ENCODE measurements at places on chromosomes 3 and 15. TPM values are rescaled to one million over a fixed set of nuclear protein-coding genes. Genes with fewer than 3 reads are reported as not detected.

GRCh38 chr15:73517566-73517965 lies 74.6 kb downstream of the REC114 start:
- no peak overlapping the region for H3K27ac ChIP-seq
- no peaks in the 10 kb centered on the region for H3K27me3 ChIP-seq
- DNase-seq = no peak
- H3K4me3 ChIP-seq = no peak overlapping the region
- H3K4me1 ChIP-seq = no peaks in the 10 kb centered on the region

- H3K4me1 ChIP-seq = peaks cover 14% of the 10 kb centered on the region
- peak; percentile 49 for DNase-seq
- H3K4me3 ChIP-seq = no peak overlapping the region
- no peaks in the 10 kb centered on the region for H3K27me3 ChIP-seq
- no peaks in the 10 kb centered on the region for H3K36me3 ChIP-seq
These were observed 35.3 kb upstream of the KY start for GRCh38 chr3:134685929-134686802.

GRCh38 chr15:61777689-61778088 lies 282.6 kb downstream of the VPS13C start:
- DNase-seq = no peak
- H3K4me1 ChIP-seq = no peaks in the 10 kb centered on the region
- H3K27ac ChIP-seq = no peak overlapping the region
- H3K36me3 ChIP-seq = no peaks in the 10 kb centered on the region
- no peaks in the 10 kb centered on the region for H3K27me3 ChIP-seq

GRCh38 chr15:39628144-39628508 lies 47.2 kb downstream of the THBS1 start:
- peaks cover 40% of the 10 kb centered on the region for H3K4me1 ChIP-seq
- H3K4me3 ChIP-seq = no peak overlapping the region
- no peaks in the 10 kb centered on the region for H3K27me3 ChIP-seq
- no peaks in the 10 kb centered on the region for H3K36me3 ChIP-seq
- no peak overlapping the region for H3K27ac ChIP-seq
- no peak for DNase-seq

GRCh38 chr3:175029828-175030227 lies 170.7 kb downstream of the NAALADL2 start:
- no peaks in the 10 kb centered on the region for H3K4me1 ChIP-seq
- no peaks in the 10 kb centered on the region for H3K36me3 ChIP-seq
- no peak overlapping the region for H3K27ac ChIP-seq
- H3K4me3 ChIP-seq = no peak overlapping the region
- no peaks in the 10 kb centered on the region for H3K27me3 ChIP-seq

DNA sequence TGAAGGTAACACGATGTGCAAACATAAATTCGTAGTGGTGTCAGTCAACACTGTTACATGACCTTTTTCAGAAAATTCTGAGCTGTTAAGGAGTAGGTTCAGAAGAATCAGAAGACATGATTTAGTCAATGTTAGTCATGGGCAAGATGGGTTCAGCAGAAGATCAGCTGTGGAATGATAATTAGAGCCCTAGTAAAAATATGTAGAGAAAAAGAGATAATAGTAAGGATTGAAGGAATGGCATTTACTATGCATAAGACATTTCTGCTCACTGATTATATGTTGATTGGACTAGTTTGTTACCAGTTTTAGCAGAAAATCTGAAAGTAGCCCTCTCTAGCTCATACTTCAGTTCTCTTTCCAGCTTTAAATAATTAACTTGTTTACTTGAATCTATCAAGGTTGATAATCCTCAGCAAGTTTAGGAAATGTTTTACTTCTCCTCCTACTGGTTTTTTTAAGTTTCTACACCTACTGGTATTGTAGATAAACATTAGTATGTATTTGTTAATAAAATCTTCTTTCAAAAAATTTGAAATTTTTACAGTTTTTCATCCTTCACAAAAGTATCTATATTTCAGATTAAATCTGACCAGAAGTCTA lies 98.6 kb downstream of the ALCAM start:
- H3K27me3 ChIP-seq = no peaks in the 10 kb centered on the region
- no peaks in the 10 kb centered on the region for H3K4me1 ChIP-seq
- no peaks in the 10 kb centered on the region for H3K36me3 ChIP-seq

DNA sequence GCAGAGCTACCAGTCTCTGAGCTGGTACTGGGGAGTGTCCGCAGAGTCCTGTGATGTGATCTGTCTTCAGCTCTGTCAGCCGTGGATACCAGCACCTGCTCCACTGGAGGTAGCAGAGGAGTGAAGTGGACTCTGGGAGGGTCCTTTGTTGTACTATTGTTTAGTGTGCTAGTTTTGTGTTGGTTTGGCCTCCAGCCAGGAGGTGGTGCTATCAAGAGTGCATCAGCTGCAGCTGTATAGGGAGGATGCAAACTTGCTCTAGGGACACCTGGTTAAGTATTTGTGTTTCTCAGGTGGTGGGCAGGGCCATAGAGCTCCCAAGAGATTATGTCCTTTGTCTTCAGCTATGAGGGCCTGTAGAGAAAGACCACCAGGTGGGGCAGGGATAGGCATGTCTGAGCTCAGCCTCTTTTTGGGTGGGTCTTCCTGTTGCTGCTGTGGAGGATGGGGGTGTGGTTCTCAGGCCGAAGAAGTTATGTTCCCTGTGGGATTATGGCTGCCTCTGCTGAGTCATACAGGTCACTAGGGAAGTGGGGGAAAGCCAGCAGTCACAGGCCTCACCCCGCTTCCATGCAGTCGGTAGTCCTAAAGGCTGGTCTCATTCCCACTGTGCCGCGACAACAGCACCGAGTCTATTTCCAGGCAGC lies 443.2 kb upstream of the TBL1XR1 start:
- H3K4me1 ChIP-seq = no peaks in the 10 kb centered on the region
- no peak overlapping the region for H3K27ac ChIP-seq
- no peak overlapping the region for H3K4me3 ChIP-seq

DNA sequence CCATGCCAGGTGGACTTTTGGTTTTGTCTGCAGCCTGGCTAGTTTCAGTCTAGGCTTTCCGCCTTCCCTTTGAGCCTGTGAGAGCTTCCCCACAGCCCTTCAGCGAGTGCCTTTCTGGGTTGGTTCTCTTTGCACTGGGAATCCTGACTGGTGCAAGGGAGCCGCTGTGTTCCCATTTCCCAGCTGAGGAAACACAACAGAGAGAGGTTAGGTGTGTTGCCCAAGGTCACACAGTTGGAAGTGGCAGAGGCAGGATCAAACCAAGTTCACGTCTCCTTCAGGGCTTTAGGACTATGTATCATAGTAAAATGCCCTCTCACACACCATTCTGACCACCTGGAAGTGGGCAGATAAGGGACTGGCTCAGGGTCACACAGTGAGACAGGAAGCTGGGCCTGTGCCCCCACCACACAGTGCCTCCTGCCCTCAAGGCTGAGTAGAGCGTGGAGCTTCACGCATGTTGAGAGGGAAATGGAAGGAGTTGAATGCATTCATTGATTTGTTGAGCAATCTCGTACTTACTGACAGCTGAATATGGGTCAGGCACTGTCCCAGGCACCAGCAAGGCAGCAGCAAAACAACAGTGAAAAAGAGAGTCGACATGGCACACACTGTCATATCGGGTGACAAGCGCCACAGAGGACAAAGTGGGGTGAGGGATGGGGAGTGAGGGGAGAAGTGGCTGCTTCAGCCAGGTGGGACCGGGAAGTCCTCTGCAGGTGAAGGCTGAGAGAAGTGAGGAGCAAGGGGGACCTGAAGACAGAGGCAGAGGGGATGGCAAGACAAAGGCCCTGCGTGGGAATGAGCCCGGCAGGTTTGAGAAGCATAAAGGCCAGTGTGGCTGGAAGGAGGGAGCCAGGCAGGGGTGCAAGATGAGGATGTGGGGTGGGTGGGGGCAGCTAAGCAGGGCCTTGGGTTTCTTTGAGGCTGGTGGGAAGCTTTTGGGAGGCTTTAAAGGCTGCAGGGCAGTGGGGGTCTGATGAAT lies 12.3 kb upstream of the ANPEP start:
- peaks cover 40% of the 10 kb centered on the region for H3K4me1 ChIP-seq
- no peaks in the 10 kb centered on the region for H3K27me3 ChIP-seq
- no peaks in the 10 kb centered on the region for H3K36me3 ChIP-seq
- no peak overlapping the region for H3K4me3 ChIP-seq

- H3K4me3 ChIP-seq = no peak overlapping the region
- no peaks in the 10 kb centered on the region for H3K4me1 ChIP-seq
- no peaks in the 10 kb centered on the region for H3K36me3 ChIP-seq
- DNase-seq = no peak
- no peaks in the 10 kb centered on the region for H3K27me3 ChIP-seq
- no peak overlapping the region for H3K27ac ChIP-seq
These were observed 173.4 kb downstream of the MCTP2 start for GRCh38 chr15:94404733-94405283.

- no peaks in the 10 kb centered on the region for H3K4me1 ChIP-seq
- DNase-seq = peak; percentile 69
- H3K27ac ChIP-seq = no peak overlapping the region
- no peaks in the 10 kb centered on the region for H3K27me3 ChIP-seq
These were observed 27.6 kb upstream of the GAP43 start for GRCh38 chr3:115595611-115596275.

DNA sequence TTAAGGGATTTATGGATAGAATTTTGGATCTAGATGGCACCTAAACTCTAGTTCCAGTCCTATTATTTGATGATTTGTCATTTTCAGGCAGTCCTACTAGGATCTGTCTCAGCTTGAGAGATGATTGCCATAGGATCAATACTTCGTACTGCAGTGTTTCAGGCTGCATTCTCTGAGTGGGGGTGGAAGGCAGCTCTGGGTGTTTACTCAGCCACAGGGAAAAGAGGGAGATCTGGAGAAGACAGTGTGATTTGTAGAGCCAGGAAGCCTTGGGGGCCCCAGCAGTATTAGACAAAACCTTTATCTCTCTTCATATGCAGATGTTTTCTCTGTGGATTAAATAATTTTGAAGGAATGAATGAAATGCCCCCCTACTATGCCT lies 188.4 kb upstream of the SYNPR start:
- no peak overlapping the region for H3K27ac ChIP-seq
- H3K4me1 ChIP-seq = no peaks in the 10 kb centered on the region
- H3K4me3 ChIP-seq = no peak overlapping the region
- no peak for DNase-seq
- H3K36me3 ChIP-seq = no peaks in the 10 kb centered on the region

- peaks cover 24% of the 10 kb centered on the region for H3K4me1 ChIP-seq
- peaks cover 9% of the 10 kb centered on the region for H3K27me3 ChIP-seq
- H3K4me3 ChIP-seq = no peak overlapping the region
- DNase-seq = peak; percentile 54
- H3K36me3 ChIP-seq = no peaks in the 10 kb centered on the region
- H3K27ac ChIP-seq = no peak overlapping the region
These were observed 2.3 kb downstream of the MELTF start for GRCh38 chr3:197027151-197027895.

GRCh38 chr3:177281292-177282118 lies 84.2 kb upstream of the TBL1XR1 start:
- H3K36me3 ChIP-seq = no peaks in the 10 kb centered on the region
- no peak overlapping the region for H3K4me3 ChIP-seq
- no peak overlapping the region for H3K27ac ChIP-seq
- no peaks in the 10 kb centered on the region for H3K4me1 ChIP-seq
- H3K27me3 ChIP-seq = no peaks in the 10 kb centered on the region
- DNase-seq = no peak

GRCh38 chr3:57053122-57053521 lies 7.3 kb upstream of the SPATA12 start:
- H3K27ac ChIP-seq = no peak overlapping the region
- H3K4me3 ChIP-seq = no peak overlapping the region
- no peaks in the 10 kb centered on the region for H3K27me3 ChIP-seq
- H3K36me3 ChIP-seq = no peaks in the 10 kb centered on the region
- no peak for DNase-seq

DNA sequence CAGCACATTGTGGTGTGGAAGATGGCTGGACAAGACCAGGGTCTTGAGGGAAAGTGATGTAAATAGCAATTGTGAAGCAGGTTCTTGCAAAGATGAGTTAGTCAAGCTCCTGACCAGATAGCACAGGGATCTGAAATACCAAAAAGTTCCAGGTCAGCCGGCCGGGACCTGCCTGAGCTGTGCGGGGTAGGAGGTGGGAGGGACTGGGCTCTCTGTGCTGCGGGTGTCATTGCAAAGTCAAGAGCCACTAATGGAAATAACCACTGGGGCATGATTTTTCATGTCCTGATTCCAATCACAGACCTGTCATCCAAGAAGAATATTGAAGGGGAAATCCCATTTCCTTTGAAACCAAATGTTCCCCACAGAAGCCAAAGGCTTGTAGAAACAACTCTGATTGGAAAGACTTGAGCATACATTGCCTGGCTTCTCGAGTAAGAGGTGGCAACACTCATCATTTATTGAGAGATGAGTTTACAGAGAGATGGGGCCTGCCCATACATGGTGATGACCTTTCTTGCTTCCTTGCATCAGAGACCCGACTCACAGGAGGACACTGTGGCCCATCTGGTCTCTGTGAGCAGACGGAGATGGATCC lies 44.2 kb upstream of the KY start:
- no peak overlapping the region for H3K27ac ChIP-seq
- no peak for DNase-seq
- H3K36me3 ChIP-seq = no peaks in the 10 kb centered on the region
- no peaks in the 10 kb centered on the region for H3K4me1 ChIP-seq
- no peaks in the 10 kb centered on the region for H3K27me3 ChIP-seq

DNA sequence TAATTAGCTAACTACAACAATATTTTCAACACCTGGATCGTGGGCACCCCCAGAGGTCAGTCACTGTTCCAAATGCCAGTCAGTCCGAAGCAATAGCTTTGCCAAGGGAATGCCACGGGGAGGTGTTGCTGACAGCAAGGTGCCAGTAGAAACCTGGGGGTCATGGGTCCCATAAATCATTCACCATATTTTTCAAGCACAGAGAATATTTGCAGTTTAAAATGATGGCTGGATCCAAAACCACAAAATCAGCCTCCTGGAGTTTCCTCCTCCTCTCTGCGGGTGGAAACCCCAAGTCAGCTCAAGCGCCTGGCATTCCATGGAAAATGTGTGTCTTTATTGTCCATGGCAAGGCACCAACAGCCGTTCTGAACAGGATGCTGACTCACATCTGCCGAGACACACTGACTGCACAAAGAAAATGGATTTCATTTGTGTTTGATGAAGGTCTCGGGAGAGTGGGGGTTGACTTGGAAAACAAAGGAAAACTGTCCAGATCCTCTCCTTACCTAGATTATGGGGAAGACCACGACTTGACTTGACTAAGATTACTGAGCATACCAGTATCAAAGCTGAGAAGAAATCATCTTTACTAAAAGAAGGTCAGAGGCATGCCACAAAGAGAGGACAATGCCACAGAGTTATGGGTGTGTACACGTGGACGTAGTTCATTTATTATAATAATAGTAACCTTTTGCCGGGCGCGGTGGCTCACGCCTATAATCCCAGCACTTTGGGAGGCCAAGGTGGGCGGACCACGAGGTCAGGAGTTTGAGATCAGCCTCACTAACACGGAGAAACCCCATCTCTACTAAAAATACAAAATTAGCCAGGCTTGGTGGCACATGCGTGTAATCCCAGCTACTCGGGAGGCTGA lies 26.4 kb downstream of the ANXA2 start:
- peak; percentile 100 for DNase-seq
- H3K27me3 ChIP-seq = no peaks in the 10 kb centered on the region
- peaks cover 61% of the 10 kb centered on the region for H3K36me3 ChIP-seq
- H3K27ac ChIP-seq = peak overlapping the region; percentile 99
- H3K4me3 ChIP-seq = peak overlapping the region; percentile 35

Gene SLC22A14
- 0.45 TPM for total RNA-seq

Gene AGBL1
- not detected for total RNA-seq

Gene TMEM158
- 14.1 TPM for total RNA-seq

Gene ZDHHC23
- total RNA-seq = 0.68 TPM

Gene TGM4
- total RNA-seq = 0.18 TPM

Gene UPK1B
- total RNA-seq = 0.14 TPM
